Stimulated activated CD4-positive, alpha-beta T cell treated with anti-CD3 and anti-CD28 coated beads, Interleukin-4, amount 100 ng/mL, for 4 hours (primary cell): ENCODE measurements at places on chromosomes 1 and 21.

- no peak for DNase-seq
Observed at GRCh38 chr1:59292562-59292961, 4.3 kb upstream of the FGGY start.

GRCh38 chr1:180966744-180967536 is 54.2 kb downstream of the KIAA1614 start:
- no peak for DNase-seq

GRCh38 chr1:228062812-228063211 is 19.7 kb upstream of the ARF1 start:
- no peak for DNase-seq

GRCh38 chr1:243734308-243734695 is 115.7 kb downstream of the AKT3 start:
- no peak for DNase-seq

DNA sequence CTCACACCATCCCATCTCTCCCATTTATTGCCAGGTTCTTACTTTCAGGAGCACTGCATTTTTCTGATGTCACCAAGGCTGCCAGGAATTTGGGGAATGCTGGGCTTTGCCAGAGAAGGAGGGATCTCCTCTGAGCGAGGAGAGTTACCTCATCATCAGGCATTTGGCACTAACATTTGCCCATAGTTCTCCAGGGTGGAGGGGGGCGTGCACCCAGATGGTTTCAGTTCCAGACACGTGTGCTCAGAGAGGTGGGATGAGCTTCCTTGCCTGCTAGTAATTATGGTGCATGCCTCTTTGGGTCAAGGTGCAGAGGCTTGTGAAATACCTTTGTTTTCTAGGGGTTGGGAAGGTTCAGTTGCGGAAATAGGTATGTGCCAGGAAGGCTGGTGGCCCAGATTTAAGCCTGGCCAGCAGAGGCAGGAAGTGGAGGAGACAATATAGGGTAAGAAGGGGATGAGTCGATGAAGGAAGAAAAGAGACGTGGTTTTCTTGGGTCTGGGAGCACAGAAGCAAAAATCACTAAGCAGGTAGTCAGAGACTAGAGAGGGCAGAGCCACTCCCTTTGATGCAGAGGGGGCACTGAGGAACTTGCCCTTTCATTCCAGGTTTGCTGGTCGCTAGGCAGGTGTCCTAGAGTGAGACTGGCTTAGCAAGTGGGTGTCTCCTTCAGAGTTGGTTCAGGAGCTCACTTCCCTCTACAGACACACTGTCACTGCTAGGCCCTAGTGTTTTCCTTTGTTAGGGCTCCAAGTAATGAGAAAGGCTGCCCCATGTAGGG is 7.2 kb downstream of the TUFT1 start:
- no peak for DNase-seq

- no peak for DNase-seq
Observed at GRCh38 chr1:4044967-4045366, 144.9 kb upstream of the C1orf174 start.

GRCh38 chr21:25895565-25896205 is 160.9 kb downstream of the GABPA start:
- DNase-seq, result no peak

- DNase-seq, result no peak
Observed at GRCh38 chr1:235502601-235503402, 1.4 kb downstream of the B3GALNT2 start.

DNA sequence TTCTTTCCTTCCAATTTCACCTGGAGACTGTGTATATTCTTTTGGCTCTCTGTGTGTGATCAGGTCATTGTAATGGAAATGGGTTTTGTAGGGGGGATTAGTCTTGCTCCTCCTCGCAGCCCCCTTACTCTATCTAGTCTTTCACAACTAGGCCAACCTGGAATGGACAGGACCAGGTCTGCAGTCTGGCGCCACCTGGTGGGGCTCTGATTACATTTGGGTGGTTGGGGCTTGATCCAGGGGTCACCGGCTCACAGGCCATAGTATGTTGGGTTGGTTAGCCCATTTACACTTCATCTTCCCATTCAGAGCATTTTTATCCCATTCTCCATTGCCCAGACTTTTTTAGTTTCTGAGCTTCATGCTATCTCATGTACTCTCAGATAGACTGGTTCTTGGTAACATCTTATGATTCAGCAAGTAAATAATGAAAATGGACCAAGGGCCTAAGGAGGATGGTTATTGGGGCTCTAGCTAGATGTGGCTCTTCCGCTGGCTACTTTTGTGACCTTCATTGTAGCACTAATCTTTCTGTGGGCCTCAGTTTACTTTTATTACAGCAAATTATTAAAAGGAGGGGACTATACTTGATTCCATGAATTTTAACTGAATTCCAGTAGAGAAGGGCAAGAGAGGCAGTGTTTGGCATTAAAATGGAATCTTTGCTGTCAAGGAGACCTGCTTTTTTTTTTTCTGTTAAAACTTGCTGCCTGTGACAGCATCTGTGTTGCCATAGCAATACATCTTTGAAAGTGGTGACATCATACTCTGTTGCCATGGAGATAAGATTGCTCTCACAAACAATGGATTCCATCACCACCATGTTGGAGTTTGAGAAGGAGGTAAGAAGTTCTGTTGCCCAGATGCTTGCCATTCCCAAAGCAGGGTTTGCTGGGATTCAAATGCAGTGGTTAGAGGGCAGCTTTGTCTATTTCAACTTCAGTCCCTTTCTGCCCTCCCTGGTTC is 150.1 kb downstream of the PLXNA2 start:
- DNase-seq, result peak; percentile 58

- no peak for DNase-seq
Observed at GRCh38 chr1:200740571-200741208, 2.0 kb downstream of the CAMSAP2 start.

DNA sequence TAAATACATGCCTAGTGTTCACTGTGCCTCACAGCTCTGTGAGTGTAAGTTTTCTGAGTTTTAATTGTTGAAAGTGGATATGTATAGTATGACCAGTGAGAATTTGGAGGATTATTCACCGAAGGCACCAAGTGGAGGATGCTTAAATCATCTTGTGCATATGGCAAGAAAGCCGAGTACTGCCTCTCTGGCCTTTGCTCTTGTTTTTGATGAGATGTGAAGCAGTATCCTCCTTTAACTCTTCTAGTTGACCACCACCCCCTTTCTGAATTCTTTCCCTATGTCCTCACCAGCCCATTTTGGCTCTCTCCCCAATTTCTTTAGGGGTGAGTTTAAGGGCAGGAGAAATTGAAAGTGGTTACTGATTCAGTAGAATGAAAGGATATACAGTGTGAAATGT is 130.4 kb downstream of the SYT2 start:
- DNase-seq, result no peak

- no peak for DNase-seq
Observed at GRCh38 chr1:93399781-93400180, 48.1 kb upstream of the FNBP1L start.

- DNase-seq, result peak; percentile 54
Observed at GRCh38 chr1:211352985-211353515, 26.4 kb downstream of the TRAF5 start.
